ENCODE measurements at places on chromosomes 7 and 10. TPM values are rescaled to one million over a fixed set of nuclear protein-coding genes. Genes with fewer than 3 reads are reported as not detected.

PPP1R3C gene
- 105 TPM for total RNA-seq

ACTR3C gene
- 2.0 TPM for total RNA-seq

ZNF239 gene
- total RNA-seq = 6.0 TPM

CALCR gene
- total RNA-seq = 0.14 TPM

CREB3L2 gene
- 41.1 TPM for total RNA-seq

TAS2R60 gene
- total RNA-seq = not detected

NOS3 gene
- total RNA-seq = 4.6 TPM

TRIM73 gene
- 0.29 TPM for total RNA-seq

REEP3 gene
- 93.5 TPM for total RNA-seq

DDIT4 gene
- total RNA-seq = 134 TPM

CALHM1 gene
- not detected for total RNA-seq

OR2A5 gene
- total RNA-seq = not detected

DOCK1 gene
- 84.5 TPM for total RNA-seq

ACHE gene
- total RNA-seq = 0.14 TPM

UNCX gene
- total RNA-seq = not detected

VWA2 gene
- 0.43 TPM for total RNA-seq

CFAP69 gene
- total RNA-seq = 3.6 TPM

UTF1 gene
- total RNA-seq = not detected

SPDYE2B gene
- not detected for total RNA-seq

PAPSS2 gene
- total RNA-seq = 227 TPM

SORBS1 gene
- 0.44 TPM for total RNA-seq

FAM13C gene
- total RNA-seq = 0.14 TPM

IMPDH1 gene
- total RNA-seq = 55.6 TPM

DRGX gene
- not detected for total RNA-seq

ABCC2 gene
- 1.0 TPM for total RNA-seq

MYH16 gene
- total RNA-seq = 0.43 TPM

PNLIP gene
- not detected for total RNA-seq

DNAJC1 gene
- 94.1 TPM for total RNA-seq

CYP2C19 gene
- total RNA-seq = not detected

FAM237B gene
- not detected for total RNA-seq

MYO3A gene
- total RNA-seq = not detected

ACTL6B gene
- total RNA-seq = not detected

HSPA12A gene
- total RNA-seq = 12.9 TPM

CTNNA3 gene
- total RNA-seq = not detected

EN2 gene
- total RNA-seq = not detected

OR6V1 gene
- total RNA-seq = not detected

OR13A1 gene
- under 0.01 TPM for total RNA-seq

PWWP2B gene
- 12.0 TPM for total RNA-seq

HHEX gene
- 7.9 TPM for total RNA-seq
